Right cardiac atrium (tissue), 5 donors: ENCODE measurements at places on chromosomes 3 and 15. TPM values are rescaled to one million over a fixed set of nuclear protein-coding genes. Genes with fewer than 3 reads are reported as not detected.

Gene GOLGA8S
- total RNA-seq = 0.53 TPM

Gene PLAAT1
- 10.8 TPM for total RNA-seq

Gene ETV5
- 8.3 TPM for total RNA-seq

Gene TAGLN3
- total RNA-seq = 0.74 TPM

Gene A4GNT
- not detected for total RNA-seq

DNA sequence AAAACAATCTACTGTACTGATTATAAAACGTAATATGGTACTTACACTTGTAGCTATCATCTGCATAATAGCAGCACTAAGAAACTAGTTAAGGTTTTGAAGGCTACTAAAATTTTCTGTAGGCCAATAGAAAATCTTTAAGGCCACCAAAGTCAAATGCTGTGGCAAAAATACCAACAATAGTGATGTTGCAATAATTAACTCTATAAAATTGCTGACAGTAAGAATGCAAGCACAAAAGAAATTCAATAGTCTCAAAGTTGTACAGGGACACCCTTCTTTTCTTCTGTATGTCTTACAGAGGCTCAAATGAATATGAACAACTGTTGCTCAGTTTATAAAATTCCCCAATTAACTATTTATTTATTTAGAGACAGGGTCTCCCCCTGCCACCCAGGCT, 62.0 kb downstream of the TMCC1 start:
- DNase-seq = no peak

GRCh38 chr3:194879991-194880939, 194.6 kb downstream of the FAM43A start:
- DNase-seq = peak; percentile 80

GRCh38 chr3:27666272-27666671, 55.9 kb downstream of the EOMES start:
- no peak for DNase-seq

DNA sequence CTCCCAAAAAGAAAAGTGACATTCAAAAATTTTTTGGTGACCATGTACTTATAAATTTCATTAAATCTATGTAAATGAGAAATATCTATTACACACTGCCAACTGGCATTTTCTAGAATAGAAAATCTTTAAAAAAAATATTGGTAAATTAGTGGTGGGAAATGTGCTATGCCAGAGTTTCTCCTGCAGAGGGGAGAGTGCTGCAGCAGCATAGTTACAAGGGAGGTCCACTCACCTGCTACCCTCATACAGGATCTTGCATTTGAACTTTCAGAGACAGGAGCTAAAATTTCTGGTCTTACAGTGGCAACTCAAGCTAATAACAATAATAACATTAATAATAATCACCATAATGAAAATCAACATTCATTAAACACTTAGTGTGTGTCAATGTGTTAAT, 459.6 kb downstream of the NSUN3 start:
- no peak for DNase-seq

DNA sequence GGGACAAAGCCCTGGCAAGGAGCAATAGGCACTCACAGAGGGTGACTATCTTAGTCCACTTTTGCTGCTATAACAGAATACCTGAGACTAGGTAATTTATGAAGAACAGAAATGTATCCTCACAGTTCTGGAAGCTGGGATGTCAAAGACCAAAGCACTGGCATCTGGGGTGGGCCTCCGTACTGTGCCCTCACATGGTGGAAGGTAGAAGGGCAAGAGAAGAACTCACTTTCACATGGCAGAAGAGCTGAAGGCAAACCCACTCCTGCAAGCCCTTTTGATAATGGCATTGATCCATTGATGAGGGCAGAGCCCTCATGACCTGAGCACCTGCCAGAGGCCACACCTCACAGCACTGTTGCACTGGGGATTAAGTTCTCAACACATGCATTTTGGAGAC, 173.4 kb upstream of the C2CD4B start:
- DNase-seq = no peak

- no peak for DNase-seq
These were observed 10.9 kb downstream of the ARL6IP5 start for GRCh38 chr3:69095636-69096035.

DNA sequence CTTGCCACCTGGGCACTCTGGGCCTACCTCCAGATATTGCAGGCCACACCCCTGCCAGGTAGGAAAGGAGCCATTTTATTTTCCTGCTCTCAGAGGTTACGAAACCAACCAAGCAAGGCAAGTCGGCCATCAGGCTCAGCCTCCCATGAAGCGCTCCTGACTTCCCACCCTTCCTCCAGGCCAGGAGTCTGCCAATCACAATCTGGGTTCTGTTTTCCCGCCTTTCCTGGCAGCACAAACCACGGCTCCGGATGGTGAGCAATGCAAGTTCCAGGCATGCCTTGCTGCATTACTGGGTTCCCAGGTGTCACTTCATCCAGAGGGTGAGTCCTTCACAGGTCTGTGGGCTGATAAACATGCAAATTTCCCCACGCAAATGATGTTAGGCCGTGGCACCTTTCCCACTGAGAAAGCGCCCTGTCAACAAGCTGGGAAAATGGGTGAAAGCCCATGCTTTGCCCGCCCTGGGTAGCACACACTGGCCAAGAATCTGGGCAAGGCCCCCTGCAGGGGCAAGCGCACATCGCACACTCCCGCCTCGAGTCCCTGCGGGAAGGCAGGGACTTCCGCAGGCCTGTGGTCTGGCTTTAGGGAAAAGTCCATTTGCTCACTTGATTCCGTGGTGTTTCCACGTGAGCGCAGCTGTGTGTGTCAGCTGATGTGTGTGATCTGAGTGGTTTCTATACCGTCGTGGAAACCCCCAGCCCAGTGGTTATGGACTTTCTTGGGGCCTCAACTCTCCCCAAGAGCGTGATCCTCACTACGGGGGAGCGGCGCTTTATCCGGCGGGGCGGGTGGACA, 61.6 kb upstream of the RYK start:
- DNase-seq = no peak

DNA sequence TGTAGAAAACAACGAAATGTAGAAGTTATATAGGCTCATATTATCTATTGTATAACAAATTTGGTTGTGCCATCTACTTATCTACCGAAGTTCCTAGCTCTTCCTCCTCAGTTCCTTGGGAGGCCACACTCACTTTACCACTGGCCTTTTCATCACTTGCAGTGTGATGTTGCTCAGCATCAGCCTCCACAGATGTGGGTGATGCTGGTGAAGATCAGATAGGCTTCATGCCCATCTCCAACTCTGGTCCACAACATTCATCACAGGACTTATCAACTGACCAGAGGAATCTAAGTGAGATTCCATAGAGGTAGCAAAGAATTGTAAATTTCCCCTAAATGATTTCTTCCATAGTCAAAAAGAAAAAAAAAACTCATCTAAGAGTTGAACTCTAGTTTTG, 8.4 kb downstream of the CD200 start:
- no peak for DNase-seq

DNA sequence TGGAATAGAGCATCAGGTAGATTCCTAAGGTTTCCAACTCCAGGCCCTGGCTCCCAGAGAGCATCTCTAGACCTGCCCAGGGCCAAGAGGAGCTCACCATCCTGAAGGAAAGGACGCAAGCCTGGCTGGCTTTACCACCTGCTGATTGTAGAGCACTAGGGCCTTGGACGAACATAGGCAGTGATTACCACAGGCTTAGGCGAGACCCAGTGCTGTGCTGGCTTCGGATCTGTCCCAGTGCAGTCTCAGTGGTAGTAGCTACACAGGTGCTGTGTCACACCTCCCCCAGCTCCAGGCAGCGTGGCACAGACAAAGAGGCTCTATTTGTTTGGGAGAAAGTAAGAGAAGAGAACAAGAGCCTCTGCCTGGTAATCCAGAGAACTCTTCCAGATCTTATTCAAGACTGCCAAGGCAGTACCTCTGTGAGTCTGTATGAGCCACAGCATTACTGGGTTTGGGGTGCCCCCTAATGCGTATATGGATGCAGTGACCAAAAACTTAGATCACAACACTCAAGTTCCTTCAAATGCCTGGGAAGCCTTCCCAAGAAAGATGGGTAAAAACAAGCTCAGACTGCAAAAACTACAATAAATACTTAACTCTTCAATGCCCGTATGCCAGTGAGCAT, 25.4 kb downstream of the ISG20 start:
- DNase-seq = no peak

DNA sequence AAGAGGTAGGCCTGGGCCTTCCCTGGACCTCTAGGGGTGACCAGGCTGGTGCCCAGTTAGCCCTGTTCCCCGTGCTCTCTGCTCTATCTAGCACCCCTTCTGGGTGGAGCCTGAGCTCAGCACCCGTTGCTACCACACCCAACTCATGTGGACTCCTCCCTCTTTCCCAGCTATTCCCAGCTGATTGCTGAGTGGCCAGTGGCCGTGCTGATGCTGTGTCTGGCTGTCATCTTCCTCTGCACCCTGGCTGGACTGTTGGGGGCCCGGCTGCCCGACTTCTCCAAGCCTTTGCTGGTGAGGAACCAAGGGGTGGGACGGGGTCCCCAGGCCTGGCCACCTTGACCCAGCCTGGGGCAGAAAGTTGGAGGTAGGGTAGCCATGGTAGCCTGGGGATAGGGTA, 6.2 kb downstream of the DISP2 start:
- no peak for DNase-seq

GRCh38 chr15:43488790-43489189, 4.2 kb downstream of the TP53BP1 start:
- no peak for DNase-seq

- DNase-seq = no peak
These were observed 726.0 kb upstream of the CFAP20DC start for GRCh38 chr3:59775761-59776325.

- no peak for DNase-seq
These were observed 27.5 kb downstream of the FLNB start for GRCh38 chr3:58035524-58036255.

DNA sequence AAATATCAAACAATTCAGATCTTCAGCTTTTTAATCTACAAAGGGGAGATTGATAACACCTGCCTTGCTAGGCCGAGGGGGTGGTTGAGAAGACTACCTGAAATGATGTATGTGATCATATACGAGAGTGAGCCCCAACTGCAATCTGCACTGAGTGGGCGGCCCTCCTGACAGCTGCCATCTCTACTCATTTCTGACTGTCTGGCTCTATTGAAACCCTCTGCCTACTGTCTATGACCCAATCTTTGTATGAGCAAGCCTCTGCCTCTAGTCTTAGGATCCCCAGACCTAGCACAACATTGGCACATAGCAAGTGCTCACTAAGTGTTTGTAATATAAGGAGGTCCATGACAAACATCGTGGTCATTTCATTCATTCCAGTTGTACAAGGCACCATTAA, 144.4 kb upstream of the NR2F2 start:
- no peak for DNase-seq

DNA sequence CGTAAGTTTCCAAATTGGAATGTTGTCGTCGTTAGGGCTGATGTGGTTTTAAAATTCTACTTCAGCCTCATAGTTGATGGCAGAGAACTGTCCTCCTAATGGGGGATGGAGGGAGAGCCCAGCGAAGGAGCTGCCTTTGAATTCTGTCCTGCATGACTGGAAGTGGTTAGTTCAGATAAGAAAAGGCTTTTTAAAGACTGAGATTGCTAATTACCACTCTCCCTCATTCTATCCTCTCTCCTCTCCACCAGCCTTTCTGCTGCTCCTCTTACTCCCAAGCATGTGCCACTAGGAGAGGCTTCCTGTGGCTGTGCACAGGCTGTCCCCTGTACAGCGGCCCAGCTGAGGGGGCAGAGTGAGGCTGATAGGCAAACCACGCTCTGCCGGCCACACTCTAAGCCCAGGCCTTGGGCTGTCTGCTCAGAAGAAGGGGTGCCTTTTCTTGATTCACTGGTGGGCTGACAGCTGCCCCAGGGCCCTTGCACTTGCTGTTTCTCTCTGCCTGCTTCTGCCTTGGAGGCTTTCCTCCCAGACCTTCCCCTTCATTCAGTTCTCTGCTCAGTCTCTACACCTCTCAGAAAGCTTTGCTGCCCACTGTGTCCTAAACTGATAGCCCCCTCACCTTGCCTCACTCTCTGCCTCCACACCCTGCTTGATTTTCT, 8.7 kb upstream of the PAQR9 start:
- no peak for DNase-seq

DNA sequence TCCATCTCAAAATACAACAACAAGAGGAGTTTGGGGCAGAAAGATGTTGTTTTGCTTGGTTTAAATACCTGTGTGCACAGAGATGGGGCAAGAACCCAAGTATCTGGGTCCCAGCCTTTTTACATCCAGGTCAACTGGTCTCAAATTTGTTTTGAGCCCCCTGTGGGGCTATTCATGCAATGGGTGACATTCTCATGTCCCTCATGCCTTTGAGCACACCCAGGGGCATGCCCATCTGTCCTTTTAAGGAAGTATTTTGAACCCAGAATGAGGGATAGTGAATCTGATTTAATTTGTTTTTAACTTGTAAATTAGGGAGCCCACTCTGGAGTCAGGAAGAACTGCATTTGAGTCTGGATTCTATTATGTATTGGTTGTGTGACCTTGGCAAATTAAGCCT, 14.8 kb downstream of the ABCF3 start:
- DNase-seq = no peak

DNA sequence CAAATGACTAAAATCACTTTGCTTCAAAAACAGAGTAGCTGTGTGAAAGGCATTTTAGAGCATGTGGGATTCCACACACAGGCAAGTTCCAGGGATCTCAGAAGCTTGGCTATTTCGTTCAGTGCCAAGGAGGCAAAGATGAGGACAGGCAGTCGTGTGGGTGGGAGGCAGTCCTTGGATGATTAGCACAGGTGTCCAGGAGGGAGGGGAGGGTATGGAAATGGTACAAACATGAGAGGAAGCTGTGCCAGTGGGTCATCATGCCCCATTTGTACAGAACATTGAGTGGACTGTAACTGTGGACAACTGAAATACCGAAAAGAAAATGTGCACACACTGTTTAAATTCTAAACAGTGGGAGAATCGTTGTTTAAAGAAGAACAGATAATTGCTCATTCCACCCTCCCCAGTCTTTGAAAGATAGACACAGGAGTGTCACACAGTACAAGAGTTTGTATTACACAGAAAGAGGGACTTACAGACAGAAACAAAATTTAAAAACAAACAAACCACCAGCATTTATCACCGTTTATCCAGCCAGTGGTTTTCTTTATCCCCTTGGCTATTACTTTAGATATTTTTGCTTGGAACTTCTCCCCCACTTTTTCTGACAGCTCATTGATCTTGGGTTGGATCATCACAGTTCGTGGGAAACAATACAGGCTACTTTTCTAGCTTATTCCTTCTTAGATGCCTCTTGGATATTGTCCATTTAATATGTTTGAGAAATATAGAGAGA, 122.9 kb downstream of the GREM1 start:
- no peak for DNase-seq

DNA sequence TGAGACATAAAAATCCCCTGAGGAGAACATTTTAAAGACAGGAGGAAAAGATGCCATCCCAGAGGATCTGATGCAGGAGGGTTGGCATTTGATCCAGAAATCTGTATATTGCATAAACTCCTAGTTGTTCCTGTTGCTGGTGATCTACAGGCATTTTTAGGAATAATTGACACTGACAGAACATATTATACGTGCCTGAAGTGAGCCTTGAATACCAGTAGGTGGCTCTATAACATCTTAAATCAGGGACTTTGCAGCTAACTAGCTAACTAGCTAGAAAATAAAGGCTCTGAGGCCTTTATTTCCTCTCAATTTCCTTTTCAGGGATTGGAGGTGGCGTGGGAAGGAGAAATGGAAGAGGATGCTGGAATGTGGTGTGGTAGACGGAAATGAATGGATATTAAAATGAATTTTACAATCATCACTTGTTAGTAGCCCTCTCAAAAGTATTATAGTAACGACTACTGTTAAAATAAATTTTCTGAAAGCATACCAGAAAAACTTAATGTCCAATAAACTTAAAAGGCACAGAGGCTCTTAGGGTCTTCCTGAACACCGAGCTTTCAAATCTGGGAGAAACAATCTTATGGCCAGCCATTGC, 73.8 kb upstream of the ZBED2 start:
- DNase-seq = no peak
